ENCODE measurements at places on chromosomes 16 and 17. TPM values are rescaled to one million over a fixed set of nuclear protein-coding genes. Genes with fewer than 3 reads are reported as not detected.

Gene GOSR1
- 19.2 TPM for total RNA-seq

GRCh38 chr17:11086646-11087340 lies 154.2 kb upstream of the SHISA6 start:
- no peak for DNase-seq

DNA sequence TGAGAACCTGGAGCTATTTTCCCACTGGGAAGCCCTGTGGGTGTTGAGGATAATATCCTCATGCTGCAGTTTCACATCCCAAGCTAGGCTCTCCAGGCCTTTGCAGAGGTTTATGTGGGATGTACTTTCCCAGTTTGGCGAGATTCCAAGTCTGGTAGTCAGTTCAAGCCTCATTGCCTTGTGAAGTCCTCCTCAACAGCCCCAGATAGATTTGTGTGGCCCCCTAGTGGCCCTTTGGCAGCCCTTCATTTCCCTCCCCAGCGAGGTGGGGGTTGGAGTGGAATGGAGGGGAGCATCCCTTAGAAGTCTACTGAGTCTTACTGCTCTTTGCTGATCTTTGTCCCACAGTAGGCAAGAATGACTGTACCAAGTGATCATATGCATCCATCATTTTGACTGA lies 137.9 kb downstream of the CDH11 start:
- peak; percentile 89 for DNase-seq

Gene KRTAP17-1
- total RNA-seq, result not detected

DNA sequence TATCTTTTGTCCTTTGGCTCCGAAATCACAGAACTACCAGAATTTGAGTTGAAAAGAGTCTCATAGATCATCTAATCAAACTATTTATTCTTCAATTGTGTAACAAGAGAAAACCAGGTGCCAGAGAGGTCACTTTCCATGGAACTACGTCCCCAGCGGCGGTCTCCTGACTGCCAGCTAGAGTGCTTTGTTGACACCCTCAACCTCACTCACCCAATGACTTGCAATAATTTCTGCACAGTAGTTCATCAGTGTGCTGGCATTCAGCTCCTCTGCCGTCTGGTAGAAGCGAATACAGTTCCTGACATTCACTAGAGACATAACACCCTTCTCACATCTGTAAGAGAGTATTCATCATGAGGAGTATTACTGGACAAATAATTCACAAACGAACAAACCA lies 54.2 kb downstream of the ANKFY1 start:
- no peak for DNase-seq

GRCh38 chr17:21029036-21029435 lies 13.8 kb downstream of the USP22 start:
- DNase-seq, result peak; percentile 85

- DNase-seq, result no peak
Measured at GRCh38 chr17:64774888-64775540, 112.9 kb upstream of the SMURF2 start.

Gene KCNH4
- not detected for total RNA-seq

GRCh38 chr17:8740486-8740885 lies 4.2 kb downstream of the CCDC42 start:
- no peak for DNase-seq

DNA sequence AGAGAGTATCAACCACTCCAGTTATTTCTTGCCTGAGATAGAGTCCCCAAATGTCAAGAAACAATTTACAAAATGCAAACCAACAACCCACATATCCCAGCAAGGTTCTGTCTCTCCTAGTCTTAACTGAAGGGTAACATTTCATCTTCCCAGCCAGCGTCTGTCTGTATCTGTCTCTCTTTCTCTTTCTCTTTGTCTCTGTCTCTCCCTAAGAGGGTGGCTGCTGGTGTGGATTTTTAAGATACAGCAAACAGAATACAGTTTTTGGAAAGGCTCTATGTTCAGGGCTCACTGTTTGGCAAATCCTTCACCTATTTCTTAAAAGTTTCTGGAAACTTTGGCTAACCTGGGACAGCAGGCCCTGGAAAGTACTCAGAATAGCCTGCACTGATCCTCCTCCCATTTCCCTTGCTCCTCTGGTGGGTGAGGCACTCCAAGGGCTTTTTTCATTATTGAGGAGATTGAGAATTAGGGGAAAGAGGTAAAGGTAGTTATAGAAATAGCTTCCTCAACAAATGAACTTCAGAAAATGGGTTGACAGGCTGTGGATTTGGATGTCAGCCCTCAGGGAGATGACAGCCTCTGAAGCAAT lies 6.2 kb downstream of the HOXB4 start:
- DNase-seq, result no peak

DNA sequence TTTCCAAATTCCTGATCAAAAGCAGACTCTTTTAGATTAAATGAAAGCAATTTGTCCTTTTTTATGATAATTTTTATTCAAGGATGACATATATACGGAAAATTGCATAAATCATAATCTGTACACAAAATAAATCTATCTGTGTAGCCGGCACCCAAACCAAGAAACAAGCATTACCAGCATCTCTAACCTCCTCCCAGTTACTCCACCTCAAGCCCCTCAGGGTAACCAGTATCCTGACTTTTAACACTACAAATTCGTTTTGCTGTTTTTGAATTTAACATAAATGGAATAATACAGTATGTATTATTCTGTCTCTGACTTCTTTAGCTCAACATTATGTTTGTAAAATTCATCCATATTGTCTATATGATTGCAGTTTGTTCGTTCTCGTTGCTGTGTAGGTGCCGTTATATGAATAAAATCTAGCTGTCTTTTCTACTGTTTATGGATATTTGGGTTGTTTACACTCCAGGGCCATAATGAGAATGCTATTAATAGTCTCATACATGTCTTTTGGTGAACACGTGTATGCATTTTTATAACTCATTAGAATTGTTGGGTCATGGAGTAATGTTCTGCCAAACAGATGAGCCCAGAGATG lies 1.0 kb downstream of the TEKT1 start:
- no peak for DNase-seq

DNA sequence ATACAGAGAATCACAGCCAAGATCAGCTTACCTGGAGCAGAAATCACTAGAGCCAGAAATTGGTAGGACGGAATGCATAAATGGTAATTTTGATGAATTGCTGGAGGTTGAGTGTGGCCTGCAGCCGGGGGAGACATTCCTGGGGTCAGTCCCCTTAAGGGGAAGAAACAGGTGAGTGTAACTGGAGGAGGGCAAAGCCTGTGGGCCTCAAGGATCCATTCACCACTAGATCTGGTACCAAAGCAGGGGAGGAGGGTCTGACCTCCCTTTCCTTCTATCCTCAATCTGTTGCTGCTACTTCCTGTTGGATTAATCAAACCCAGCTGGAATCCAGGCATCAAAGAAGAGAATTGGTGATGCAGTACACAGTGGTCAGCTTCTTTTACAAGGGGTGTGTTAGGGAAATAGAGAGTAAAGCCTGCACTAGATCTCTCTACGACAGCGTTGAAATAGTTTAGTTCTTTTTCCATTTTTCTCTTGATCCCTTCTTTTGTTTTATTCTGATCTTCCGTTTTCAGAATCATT lies 8.6 kb upstream of the ABCA9 start:
- no peak for DNase-seq
